ENCODE measurements at places on chromosomes 3 and 15.

GRCh38 chr3:165653130-165653778 lies 184.0 kb downstream of the BCHE start:
- no peak for DNase-seq

DNA sequence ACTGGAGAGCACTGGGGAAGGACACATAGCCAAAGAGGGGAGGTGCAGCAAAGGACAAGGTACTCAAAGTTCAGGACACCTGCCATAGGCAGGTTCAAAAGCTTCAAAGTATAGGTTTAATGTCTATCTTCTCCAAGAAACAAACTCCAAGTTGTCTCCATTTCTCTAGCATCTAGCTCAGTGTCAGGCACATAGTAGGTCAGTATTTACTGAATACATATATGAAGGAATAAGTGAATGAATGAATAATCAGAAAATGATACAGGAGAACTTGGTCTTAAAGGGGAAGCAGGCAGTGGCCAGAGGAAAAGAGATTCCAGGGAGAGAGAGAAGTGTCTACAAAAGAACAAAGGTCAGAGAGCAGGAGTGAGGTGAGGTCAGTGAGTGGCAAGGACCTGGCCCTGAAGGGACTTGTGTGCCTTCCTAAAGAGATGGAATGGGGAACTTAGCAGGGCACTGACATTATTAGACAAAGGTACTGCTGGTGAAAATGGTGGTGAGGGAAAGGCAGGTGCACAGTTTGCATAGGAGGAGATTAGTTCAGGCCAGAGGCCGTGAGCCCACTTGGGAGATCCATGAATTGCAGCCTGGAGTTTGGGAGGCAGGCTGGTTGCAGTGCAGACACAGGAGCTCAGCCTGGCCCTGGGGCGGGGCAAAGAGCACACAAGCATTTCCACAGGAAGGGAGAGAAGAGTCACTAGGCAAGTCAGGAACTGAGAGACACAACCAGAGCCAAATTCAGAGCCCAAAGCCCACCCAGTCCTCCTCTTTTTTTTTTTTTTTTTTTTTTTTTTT lies 21.4 kb downstream of the TBC1D2B start:
- DNase-seq = no peak

DNA sequence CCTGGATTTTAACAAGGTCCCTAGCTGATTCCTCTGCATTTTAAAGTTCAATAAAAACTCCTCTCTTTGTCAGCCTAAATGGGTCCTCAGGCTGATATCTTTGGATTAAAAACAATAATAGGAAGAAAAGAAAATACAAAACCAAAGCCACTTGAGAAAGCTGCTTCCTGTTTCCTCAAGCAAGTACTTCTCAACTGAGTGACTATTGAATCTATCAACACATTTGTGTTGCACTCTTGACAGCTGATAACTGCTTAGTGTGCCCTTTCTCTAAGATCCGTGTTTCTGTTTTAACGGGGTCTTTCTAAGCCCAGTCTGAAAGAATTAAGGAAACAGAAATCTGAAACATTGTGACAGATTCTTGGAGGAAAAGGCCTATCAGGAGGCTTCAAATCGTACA lies 410.7 kb downstream of the GRM7 start:
- no peak for DNase-seq

- no peak for DNase-seq
Measured at GRCh38 chr3:98563661-98564281, 29.6 kb downstream of the CPOX start.

- no peak for DNase-seq
Measured at GRCh38 chr3:61530355-61530754, 31.0 kb upstream of the PTPRG start.

DNA sequence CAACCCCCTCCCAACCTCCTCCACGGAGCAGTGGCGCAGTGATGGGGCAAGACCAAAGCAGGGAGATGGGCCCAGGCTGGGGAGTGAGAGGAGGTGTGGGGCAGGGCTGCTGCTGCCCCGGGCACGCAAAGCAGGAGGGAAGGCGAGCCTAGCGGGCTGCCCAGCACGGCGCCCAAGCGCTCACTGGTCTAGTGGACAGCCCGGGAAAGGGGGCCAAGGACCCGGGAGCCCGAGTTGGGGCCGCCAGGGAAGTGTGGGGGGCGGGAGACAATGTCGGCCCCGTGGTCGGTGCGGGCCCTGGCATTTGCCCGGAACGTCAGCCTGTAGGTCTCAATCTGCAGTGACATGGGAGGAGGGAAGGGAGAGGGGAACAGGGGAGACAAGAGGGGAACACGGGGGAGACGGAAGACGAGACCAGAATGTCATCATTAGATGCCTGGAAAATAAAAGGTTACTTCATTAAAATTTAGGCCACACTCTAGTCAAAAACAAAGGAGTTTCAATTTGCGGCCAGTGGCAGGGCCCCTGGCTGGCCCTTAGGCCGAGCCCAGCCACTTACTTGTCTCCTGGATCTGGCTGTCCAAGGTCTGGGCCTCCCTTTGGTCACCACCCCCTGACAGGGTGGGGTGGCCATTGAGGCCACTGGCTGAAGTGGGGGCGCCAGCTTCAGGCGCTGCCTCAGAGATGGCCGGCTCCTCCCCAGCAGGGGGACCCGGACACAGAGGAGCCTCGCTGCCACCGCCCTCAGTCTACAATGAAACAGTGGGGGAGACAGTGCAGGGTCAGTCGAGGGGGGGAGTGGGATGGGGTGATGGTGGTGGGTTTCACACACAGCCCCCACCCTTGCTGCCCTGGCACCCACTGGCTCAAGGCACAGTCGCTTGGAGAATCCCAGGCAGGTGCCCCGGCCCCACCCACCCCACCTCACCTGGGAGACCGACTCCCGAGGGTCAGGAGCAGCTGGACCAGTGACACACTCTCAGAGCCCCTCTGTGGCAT lies 50.0 kb downstream of the DHX30 start:
- no peak for DNase-seq

GRCh38 chr15:80976851-80977250 lies 12.8 kb downstream of the MESD start:
- DNase-seq = no peak

GRCh38 chr3:143171141-143171980 lies 51.8 kb downstream of the CHST2 start:
- DNase-seq = no peak

- DNase-seq = no peak
Measured at GRCh38 chr3:113684271-113684819, 12.1 kb downstream of the USF3 start.

DNA sequence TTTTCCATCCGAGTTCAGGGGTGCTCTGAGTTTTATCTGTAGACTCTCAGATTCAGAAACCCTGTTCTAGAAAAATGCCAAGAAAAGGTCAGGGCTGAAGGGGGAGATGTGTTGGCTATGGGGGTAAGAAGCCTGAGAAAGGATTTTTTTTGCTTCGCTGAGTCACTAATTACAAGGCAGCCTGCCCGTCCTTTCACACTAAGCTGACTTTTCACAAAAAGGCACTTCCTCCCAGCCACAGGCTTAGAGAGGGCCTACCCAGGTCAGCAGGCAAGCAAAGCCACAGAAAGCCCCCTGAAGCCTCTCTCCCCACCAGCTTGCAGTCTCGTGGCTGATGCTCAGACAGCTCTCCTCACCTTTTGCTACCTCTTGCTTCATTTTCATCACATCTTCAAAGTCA lies 192.6 kb upstream of the PRICKLE2 start:
- no peak for DNase-seq

GRCh38 chr3:164460851-164461250 lies 617.4 kb downstream of the SI start:
- no peak for DNase-seq

DNA sequence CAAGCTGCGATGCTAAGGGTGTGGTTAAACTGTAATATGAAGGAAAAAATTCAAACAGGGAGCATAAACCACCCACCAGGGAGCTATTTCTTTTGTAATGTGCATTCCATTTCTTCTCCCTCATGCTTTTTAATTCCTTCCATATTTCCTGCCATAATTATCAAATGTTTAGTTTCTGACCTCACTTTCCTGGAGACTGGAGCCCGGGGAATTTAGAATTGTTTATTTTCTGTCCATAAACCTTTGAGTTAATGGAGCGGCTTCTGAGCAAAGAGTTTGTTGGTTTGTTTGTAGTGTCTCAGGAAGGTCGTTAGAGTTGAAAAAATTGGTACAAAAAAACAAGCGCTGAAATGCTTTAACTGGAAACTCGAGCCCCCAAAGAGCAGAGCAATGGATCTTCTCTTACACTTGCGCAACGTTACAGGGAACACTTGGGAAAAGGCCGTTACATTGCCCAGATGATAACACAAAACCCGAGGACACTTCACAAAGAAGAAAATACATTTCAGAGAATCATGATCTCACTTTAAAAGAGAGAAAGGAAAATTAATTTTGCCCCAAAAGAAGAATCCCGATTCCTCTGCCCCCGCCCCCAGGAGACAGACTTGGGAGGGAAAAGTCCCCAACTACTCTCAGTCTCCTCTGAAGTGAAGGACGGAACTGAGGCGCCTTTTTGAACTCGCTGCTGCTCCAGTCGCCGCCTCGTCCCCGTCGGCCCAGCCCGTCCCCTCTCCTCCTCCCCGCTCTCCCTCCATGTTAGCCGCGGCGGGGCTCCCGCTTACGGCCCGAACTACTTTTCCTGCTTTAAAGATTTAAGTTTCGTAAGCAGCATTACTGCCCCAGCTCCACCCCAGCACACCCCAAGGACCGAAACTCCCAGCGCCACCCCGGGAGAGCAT lies 842 bp downstream of the FSTL1 start:
- no peak for DNase-seq

- DNase-seq = no peak
Measured at GRCh38 chr3:42368861-42369260, 41.5 kb downstream of the LYZL4 start.

GRCh38 chr15:31349233-31350141 lies 22.9 kb downstream of the KLF13 start:
- no peak for DNase-seq

DNA sequence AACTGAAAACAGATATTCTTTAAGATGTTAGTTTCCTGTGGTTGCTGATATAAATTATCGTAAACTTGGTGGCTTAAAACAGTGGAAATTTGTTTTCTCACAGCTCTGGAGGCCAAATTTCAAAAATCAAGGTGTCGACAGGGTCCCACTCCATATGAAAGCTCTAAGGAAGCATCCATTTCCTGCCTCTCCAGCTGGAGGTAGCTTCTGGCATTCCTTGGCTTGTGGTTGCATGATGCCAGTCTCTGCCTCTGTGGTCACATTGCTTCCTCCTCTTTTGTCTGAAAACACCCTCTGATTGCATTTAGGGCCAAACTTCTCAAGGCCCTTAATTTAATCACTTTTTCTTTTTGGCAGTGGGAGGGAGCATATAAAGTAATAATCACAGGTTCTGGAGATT lies 96.8 kb downstream of the PPM1L start:
- DNase-seq = no peak

DNA sequence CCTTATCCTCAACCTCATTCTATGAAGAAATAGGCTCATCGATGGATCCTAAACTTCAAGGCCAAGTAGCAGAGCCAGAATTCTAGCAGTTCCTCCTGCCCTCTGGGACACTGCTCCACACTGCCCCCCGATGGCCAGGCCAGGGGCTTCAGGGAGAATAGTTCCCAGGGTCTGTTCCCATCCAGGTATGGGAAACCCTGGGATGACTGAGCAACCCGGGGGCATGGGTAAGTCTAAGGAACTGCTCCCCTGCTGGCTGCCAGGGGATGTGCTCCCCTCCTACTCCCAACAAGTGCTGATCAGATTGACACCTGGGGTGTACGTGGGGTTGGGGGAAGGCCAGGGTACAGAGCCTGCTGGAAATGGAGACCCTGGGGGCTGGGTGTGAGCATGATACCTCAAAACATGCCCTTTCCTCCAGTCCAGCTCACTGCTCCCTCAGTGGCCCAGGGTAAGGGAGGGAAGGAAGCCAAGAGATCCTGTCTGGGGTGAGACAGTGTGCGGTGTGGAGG lies 7.6 kb downstream of the ULK3 start:
- peak; percentile 14 for DNase-seq

GRCh38 chr15:71168166-71168834 lies 53.0 kb downstream of the THSD4 start:
- no peak for DNase-seq
